Stimulated activated CD4-positive, alpha-beta T cell treated with anti-CD3 and anti-CD28 coated beads, Interleukin-4, amount 100 ng/mL, for 4 hours (primary cell): ENCODE measurements at places on chromosomes 5 and 9.

GRCh38 chr9:130308081-130308571, 42.6 kb downstream of the HMCN2 start:
- no peak for DNase-seq

DNA sequence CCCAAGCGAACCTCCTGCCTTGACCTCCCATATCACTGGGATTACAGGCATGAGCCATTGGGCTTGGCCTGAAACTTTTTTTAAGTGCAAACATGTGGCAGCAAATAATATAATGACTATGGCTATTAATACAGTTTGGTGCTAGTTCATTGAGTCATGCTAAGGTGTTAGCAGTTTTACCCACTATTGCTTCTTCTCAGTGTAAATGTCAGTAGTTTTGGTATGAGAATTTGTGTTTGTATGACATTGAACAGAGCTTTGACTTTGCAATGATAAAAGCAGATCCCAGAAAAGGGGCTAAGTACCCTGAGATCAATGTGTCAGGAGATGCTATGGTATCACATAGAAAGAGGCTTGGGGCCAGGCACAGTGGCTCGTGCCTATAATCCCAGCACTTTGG, 67.2 kb downstream of the WDR41 start:
- no peak for DNase-seq

GRCh38 chr5:135183464-135183863, 149.4 kb upstream of the PITX1 start:
- DNase-seq: no peak

DNA sequence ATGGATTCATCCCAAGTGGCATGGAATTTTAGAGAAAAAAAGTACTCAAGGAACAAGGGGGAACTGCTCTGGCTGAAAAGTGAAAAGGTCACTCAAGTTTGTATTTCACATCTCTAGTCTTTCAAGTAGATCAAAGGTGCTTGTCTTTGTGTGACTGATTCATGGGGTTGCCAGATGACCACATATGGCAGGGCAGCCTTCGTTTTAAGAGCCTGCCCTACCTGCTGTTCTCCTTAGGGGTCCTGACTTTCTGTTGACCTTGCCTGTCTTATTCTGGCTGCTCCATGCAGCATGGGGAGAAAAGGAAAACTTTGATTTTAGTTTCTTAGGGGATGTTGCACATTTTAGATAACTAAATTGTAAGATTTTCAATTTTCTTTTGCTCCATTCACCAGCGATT, 877.7 kb downstream of the TLE1 start:
- DNase-seq: no peak

DNA sequence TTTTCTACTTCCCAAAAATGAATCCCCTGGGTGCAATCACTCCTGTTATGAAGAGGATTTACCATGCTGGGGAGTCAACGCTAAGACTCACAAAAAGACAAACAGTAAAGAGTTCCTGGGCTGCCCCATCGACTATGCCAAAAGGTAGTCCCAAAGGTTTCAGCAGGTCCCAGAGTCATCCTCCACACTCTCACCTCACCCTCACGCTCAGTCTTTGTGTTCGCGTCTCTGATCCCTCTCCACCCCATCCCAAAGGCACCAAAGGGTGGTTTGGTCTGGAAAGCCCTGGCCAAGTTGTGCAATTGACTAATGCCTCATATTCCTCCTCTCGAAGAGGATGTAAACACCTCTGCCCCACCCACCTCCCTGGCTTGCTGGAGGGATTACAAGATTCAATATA, 240.2 kb upstream of the NFIL3 start:
- no peak for DNase-seq

GRCh38 chr9:86563936-86564335, 209.7 kb upstream of the TUT7 start:
- no peak for DNase-seq
